Left ventricle myocardium inferior (tissue), 1 donor: ENCODE measurements at places on chromosomes 4 and X.

GRCh38 chrX:82163701-82164100 lies 961.8 kb downstream of the SH3BGRL start:
- DNase-seq = no peak

GRCh38 chrX:53184836-53185235 lies 40.2 kb downstream of the KDM5C start:
- DNase-seq = no peak

DNA sequence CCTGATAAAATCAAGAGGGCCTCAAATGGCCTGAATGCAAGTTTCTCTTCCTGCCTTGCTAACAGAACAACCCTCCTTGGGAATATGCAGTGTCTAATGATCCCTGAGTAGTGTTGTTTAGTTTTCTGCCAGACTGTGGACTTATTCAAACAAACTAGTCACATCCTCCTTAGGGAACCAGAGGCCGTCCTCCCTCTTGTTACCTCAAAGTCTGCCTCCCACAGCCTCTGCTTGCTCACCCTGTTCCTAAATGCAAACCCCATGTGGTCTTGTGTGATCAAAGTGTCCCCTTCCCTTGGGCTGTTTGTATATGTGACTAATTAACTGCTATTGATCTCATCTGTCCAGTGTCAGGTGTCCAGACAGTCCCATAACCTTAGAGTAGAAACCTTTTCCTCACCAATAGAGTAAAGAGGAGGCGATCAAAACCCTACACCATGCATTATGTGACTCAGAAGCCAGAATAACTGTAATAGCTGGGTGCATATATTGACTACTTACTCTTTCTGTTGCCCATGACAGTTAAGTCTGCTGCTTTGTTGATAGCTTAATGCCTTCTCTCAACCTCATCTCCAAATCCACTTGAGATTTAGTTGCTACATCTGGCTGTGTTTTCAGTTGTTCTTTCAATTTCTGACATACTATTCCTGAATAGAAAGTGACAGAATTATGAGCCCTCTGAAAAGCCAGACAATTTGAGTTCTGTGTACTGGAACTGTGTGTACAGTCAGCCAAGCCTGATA lies 473.0 kb upstream of the NWD2 start:
- no peak for DNase-seq

GRCh38 chrX:141975839-141976238 lies 72.1 kb downstream of the MAGEC1 start:
- DNase-seq = no peak

DNA sequence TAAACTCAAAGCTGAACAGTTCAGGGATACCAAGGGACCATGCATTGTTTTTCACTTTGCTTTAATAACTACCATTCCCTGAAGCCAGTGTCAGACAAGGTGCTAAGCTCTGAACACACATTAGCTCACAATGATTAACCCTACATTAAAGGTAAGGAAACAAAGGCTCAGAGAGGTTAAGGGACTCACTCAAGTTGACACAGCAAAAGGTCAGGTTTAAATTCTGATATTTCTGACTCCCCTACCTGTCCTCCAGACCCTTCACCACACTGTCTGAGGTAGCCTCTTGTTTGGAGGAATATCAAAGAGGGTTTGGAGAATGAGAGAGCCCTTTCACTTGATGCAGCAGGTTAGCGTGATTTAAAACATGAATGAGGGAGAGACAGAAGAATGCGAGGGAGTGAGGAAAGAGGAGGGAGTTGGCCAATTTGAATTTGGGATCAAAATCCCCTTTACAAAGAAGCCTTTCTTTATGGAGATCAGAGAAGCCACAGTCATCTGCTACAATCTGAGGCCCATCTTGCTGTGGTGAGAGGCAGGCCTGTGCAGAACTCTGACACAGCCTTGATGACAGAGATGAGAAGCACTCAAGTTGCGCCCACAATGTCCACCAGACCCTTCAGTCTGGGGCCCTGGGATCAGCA lies 103.5 kb downstream of the FHDC1 start:
- DNase-seq = no peak

- no peak for DNase-seq
Measured at GRCh38 chrX:148825696-148826095, 325.3 kb downstream of the AFF2 start.

GRCh38 chrX:56813318-56813837 lies 84.3 kb downstream of the NBDY start:
- no peak for DNase-seq
